ENCODE measurements at places on chromosomes 1 and 21. TPM values are rescaled to one million over a fixed set of nuclear protein-coding genes. Genes with fewer than 3 reads are reported as not detected.

The FBXO44 gene
- 61.5 TPM for total RNA-seq

The MARK1 gene
- total RNA-seq = 3.9 TPM

The TEDDM1 gene
- not detected for total RNA-seq

The ARMH1 gene
- 11.4 TPM for total RNA-seq

The KRTAP10-6 gene
- total RNA-seq = not detected

The RBP7 gene
- not detected for total RNA-seq

DNA sequence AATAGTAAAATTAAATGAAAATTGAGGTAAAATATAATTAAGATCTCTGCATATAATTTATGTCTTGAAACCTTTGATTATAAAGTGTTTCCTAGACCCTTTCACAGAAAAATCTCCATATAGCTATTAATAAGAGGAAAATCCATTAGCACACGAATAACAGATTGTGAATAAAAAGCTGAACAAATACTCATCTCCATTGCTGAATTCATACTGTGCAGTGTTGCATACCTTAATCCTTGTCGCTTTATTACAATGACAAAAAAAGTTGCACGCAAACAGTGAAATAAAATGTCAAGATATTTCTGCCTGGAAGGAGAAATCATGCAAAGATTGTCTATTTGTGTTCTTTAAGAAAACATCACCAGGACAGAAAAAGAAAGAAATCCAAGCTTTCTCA lies 499.1 kb upstream of the TMPRSS15 start:
- H3K36me3 ChIP-seq = no peaks in the 10 kb centered on the region
- no peak overlapping the region for H3K27ac ChIP-seq
- no peaks in the 10 kb centered on the region for H3K27me3 ChIP-seq

DNA sequence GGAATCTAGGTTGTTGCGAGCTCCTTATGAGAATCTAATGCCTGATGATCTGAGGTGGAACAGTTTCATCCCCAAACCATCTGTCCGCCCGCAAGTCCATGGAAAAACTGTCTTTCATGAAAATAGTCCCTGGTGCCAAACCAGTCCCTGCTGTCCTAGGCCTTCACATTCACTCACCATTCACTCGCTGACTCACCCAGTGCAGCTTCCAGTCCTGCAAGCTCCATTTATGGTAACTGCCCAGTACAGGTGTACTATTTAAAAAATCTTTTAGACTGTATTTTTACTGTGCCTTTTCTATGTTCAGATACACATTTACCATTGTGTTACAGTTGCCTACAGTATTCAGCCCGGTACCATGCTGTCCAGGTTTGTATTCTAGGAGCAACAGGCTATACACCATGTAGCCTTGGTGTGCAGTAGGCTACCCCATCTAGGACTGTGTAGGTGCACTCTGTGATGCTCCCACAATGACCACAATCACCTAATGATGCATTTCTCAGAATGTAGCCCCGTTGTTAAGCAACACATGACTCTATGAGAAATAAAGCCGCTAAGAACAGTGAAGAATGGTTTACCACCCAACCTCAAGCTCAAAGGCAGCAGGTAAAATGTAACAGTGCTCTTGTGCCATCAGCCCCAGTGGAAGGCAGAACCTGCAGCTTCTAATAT lies 2.4 kb downstream of the ECHDC2 start:
- H3K4me1 ChIP-seq = peaks cover 17% of the 10 kb centered on the region
- H3K36me3 ChIP-seq = no peaks in the 10 kb centered on the region
- H3K27ac ChIP-seq = no peak overlapping the region

GRCh38 chr1:171334024-171334640 lies 20.1 kb downstream of the FMO4 start:
- H3K4me1 ChIP-seq = no peaks in the 10 kb centered on the region
- no peak overlapping the region for H3K4me3 ChIP-seq
- no peak overlapping the region for H3K27ac ChIP-seq
- no peaks in the 10 kb centered on the region for H3K27me3 ChIP-seq
- DNase-seq = no peak
- no peaks in the 10 kb centered on the region for H3K36me3 ChIP-seq

- H3K4me3 ChIP-seq = peak overlapping the region; percentile 68
- peak; percentile 36 for DNase-seq
- H3K4me1 ChIP-seq = peaks cover 26% of the 10 kb centered on the region
- H3K27me3 ChIP-seq = peaks cover 31% of the 10 kb centered on the region
- no peak overlapping the region for H3K27ac ChIP-seq
These were observed 47.3 kb upstream of the COA6 start for GRCh38 chr1:234325878-234326496.

GRCh38 chr1:28374297-28374696 lies 4.8 kb downstream of the PHACTR4 start:
- no peak for DNase-seq
- H3K4me3 ChIP-seq = no peak overlapping the region
- peaks cover 15% of the 10 kb centered on the region for H3K4me1 ChIP-seq
- H3K36me3 ChIP-seq = no peaks in the 10 kb centered on the region
- H3K27me3 ChIP-seq = no peaks in the 10 kb centered on the region
- no peak overlapping the region for H3K27ac ChIP-seq

- peak overlapping the region; percentile 28 for H3K4me3 ChIP-seq
- H3K27ac ChIP-seq = no peak overlapping the region
- DNase-seq = no peak
- H3K4me1 ChIP-seq = peaks cover 8% of the 10 kb centered on the region
- H3K27me3 ChIP-seq = no peaks in the 10 kb centered on the region
These were observed 127.3 kb downstream of the HHIPL2 start for GRCh38 chr1:222420633-222421032.

DNA sequence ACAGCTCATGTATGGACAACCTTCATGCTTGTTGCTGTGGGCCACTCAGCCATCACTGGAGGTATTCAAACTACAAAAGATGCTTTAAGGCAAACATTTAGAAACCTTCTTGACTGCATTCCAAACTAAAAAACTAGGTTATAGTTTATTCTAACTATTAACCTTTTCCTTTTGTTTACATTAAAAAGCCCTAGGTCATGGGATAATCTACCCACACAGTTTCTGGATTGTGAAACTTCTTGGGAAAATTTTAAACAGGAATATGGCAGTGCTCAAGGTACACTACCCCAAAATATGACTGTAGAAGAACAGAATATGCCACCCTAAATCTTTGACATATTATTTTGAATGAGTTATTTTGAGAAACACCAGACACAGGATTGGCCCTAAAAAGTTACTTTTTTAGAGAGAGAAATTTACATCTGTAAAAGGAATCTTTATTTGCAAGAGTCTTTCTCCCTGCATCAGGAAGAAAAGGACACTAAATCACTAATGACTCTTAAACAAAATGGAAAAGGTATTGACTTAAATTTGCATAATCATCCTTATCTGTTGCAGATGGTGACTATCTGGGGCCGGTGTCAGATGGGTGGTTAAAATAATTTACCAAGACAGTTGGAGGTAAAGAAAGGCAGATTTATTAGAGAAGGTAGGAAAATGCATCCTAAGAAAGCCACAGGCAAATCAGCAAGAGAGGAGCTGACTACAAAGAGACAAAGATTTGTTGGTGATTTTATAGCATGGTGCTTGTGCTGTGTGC lies 25.1 kb upstream of the NUF2 start:
- no peaks in the 10 kb centered on the region for H3K36me3 ChIP-seq
- no peak overlapping the region for H3K4me3 ChIP-seq
- DNase-seq = no peak

DNA sequence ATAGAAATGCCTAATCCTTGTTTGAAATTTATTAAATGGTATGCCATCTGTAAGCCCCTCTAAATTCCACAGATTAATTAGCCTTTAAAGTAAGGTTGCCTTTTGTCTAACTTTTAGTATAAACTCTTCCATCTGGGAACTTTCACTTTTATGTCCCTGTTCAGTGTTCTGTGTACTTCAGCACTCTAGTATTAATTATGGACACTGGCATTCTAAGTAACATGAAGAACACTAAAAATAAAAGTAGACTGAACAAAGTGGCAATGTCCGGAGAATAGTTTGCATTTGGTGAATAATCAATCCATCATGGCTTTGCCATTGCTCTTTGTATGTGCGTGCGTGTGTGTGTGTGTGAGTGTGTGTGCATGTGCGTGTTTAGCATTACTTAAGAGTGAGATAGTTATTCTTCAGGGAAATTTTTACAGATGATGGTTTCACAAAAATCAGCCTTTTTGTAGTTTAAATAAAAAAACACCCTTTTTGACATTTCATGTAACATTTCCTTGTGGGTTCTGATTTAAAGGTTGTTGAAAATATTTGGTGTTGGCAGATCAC lies 51.1 kb downstream of the ATF6 start:
- H3K36me3 ChIP-seq = peaks cover 13% of the 10 kb centered on the region
- H3K4me1 ChIP-seq = no peaks in the 10 kb centered on the region
- no peaks in the 10 kb centered on the region for H3K27me3 ChIP-seq
- no peak overlapping the region for H3K27ac ChIP-seq
- no peak overlapping the region for H3K4me3 ChIP-seq
- DNase-seq = no peak

- H3K4me3 ChIP-seq = no peak overlapping the region
- H3K27ac ChIP-seq = no peak overlapping the region
- no peaks in the 10 kb centered on the region for H3K36me3 ChIP-seq
- no peaks in the 10 kb centered on the region for H3K4me1 ChIP-seq
These were observed 53.1 kb upstream of the GPR37L1 start for GRCh38 chr1:202069662-202070061.

Measured in B cell (primary cell).